Globus pallidus (tissue), 1 donor: ENCODE measurements at places on chromosomes 2 and 18.

- no peak for DNase-seq
These were observed 603.1 kb upstream of the HS6ST1 start for GRCh38 chr2:128921751-128922150.

DNA sequence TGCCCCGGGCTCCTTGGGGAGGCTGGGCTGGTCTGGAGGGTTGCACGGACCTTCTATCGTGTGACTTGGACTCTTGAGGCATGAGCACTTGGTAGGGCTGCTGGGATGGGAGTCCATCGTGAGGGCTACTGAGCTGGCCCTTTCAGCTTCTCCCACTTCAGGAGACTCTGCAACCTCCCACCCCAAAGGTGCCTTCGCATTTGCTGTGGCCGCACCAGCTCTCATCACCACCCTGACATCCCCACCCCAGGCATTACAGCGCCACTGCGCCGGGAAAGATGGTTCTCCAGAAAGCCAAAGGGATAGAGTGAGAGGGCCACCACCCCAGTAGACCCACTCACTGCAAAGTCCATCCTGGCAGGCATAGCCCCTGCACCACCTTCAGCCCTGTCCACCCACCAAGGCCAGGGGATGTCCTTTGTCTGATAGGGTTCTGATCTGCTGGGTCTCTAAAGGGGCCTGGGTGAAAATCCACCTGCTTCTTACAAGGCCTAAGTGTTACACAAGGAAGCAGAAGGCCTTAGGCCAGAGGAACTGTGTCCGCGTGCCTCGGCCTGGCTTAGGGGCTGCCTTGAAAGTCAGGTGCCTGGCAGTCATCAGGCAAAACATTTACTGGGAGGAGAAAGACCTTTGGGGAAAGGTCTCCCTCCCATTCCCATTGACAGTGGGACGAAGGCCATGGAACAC, 5.1 kb downstream of the EHD3 start:
- no peak for DNase-seq

GRCh38 chr2:64323197-64323596, 130.8 kb upstream of the LGALSL start:
- DNase-seq, result no peak

GRCh38 chr2:95104606-95105005, 17.0 kb downstream of the MRPS5 start:
- DNase-seq, result no peak

GRCh38 chr18:77051581-77052296, 80.8 kb downstream of the MBP start:
- no peak for DNase-seq

- no peak for DNase-seq
These were observed 184.8 kb upstream of the KLHL29 start for GRCh38 chr2:23200068-23200786.

DNA sequence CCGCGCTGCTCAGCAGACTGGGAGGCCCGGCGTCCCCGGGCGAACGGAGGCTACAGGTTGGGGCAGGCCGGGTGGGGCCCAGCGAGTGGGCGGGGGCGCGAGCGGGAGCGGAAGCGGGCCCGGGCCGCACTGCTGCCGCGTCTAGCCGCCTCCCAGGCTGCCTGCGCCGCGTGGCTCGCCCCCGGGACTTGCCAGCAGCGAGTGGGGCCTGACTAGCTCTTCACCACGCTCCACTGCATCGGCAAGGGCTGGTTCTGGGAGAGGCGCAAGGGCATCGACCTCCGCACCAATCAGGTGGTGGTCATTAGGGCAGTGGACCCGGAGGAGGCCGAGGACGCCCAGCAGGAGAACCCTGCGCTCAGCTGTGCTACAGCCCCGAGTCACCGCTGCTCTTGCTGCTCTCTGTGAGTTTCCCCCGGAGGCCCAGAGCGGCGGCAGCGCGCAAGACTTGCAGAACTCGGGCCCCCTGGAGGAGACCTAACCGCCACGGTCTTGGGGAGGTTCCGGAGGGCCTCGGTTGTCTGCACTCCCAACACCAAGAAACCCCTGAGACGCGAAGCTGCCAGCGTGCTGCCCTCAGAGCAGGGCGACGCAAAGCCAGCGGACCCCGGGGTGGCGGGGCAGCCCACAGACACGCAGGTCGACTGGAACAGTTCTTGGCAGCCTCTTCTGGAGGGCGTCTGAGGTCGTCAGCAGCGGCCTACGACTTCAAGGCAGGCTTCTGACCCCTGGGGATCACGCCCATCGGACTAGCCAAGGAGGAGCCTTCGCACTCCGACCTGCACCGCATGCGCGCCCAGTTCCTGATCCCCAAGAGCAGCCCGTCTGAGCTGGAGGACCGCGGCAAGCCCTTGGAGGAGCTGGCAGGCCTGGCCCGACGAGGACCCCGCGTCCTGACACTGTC, 27.2 kb upstream of the PTPN2 start:
- no peak for DNase-seq

DNA sequence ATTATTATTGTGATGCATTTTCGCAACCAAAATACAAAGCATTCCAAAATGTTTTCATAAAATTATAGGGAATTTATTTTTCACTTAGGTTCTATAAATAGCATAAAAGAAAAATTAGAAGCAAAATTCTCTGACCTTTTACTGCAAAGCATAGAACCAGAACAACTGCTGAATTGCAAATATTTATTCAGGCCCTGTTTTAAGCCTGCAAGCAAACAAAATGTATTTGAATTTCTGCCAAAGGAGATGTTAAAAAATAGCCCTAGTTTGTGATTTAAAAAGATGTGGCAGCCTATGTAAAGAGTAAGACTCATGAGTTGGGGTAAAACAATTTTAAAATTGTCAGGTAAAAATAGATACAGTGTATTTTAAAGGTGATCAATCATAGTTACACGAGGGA, 138.1 kb downstream of the KCNJ3 start:
- DNase-seq, result no peak

DNA sequence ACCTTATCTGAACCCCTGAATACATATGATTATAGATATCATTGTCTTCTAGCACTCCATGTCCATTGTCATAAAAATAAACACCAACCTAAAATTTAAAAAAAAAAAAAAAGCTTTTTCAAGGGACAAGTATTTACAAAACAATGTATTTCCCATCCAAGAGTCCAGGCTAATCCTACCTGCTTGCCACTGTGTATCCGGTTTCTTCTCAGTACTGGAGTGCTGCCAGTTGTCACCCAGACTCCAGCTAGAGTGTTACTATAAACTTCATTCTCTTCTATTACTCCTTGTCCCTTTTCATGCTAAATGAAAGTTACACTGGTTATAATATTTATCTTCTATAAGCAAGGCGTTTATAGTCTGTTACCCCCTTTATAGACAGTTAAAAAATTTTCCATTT, 35.8 kb downstream of the MSH6 start:
- no peak for DNase-seq

DNA sequence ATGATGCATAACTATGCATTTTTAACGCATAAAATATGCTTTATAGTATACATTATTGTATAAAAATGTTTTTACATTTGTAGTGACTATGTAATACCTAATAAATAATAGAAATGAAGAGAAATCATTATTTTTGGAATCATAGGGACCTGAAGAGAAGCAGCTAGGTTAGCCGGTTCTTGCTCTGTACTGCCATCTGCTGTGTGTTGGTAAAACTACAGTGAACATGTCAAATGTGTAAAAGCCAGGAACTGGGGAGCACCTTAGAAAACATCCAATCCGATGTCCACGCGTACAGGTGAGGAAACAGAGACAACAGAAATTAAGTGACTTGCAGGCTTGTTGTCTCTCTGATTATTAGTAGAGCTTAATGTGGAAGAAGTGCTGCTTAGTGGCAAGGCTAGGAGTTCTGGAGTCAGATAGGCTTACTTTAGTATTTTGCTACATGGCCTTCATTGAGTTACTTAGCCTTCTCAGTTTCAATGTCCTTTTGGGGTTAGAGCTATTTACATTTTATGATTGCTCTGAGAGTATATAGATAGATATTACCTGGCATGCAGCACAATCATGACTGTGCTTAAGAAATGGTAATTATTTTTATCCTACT, 386.5 kb downstream of the DLGAP1 start:
- DNase-seq, result peak; percentile 20
